Heart right ventricle (tissue), 16 donors: ENCODE measurements at places on chromosomes 3 and 15. TPM values are rescaled to one million over a fixed set of nuclear protein-coding genes. Genes with fewer than 3 reads are reported as not detected.

Gene PFN2
- total RNA-seq, result 61.7 TPM

Gene GP5
- not detected for total RNA-seq

Gene PTH1R
- 1.5 TPM for total RNA-seq

Gene NR2E3
- total RNA-seq, result 0.26 TPM

Gene ST3GAL6
- 52.7 TPM for total RNA-seq

Gene ATP13A4
- total RNA-seq, result not detected
